ENCODE measurements at places on chromosomes 6 and 20.
A peak's percentile ranks its signal among the peaks of the same experiment; 100 is the strongest.

DNA sequence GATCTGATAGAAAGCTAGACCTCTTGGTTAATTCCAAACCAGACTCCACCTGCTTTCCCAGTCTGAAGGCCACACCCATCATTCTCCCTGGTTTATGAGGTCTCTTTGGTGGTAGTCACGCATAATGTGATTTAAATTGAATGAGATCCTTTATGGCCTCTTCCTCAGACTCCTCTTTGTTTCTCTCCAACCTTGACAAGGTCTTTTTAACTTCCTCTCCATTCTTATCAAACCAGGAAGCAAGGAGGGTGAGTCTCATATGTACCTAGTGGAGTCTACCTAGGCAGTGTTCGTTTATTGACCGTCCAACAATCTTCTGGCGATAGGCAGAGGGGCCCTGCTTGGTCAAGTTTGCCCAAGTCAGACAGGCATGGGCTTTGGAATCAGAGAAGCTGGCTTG is 184.2 kb upstream of the LAMP5 start:
- no peak for DNase-seq

DNA sequence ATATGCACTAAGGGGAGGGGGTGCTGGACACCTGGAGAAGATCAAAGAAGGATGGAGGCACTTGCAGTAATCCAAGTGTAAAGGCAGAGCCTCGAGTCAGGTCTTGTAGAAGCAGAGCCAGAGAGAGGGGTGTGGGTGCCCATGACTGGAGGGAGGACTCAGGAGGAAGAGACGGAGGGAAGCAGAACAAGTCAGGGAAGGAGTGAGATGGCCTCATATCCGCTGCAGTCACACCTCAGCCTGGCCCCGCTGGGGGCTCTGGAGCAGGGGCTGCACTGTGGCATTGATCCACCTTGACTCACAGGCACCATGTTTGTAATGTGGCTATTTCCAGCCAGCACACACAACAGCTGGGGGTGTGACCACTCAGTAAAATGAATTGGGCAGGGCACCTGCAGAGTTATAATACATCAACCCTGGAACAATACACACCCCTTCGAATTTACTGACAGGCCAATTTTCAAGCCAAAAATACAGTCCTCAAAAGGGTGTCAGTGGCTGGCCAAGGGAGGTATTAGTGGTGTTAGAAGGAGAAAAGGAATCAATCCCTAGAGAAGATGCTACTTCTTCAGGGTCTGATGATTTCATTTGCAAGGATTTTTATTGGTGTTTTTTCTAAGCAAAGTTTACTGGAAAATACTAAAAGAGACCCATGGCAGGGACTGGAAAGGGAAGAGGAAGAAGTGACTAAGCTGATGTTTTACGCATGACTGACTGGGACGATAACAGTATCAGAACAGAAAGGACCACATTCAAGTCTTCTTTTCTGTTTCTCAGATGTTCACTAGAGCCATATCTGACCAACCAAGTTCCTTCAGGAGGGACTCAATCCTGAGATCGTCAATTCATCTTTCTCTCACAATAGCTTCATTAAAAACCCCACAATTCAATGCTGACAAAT is 18.9 kb upstream of the NXT1 start:
- DNase-seq = no peak

- no peak for DNase-seq
These were observed 58.0 kb downstream of the FOXO3 start for GRCh38 chr6:108618623-108619152.

GRCh38 chr20:428658-429200 is 20.6 kb downstream of the RBCK1 start:
- DNase-seq = no peak

DNA sequence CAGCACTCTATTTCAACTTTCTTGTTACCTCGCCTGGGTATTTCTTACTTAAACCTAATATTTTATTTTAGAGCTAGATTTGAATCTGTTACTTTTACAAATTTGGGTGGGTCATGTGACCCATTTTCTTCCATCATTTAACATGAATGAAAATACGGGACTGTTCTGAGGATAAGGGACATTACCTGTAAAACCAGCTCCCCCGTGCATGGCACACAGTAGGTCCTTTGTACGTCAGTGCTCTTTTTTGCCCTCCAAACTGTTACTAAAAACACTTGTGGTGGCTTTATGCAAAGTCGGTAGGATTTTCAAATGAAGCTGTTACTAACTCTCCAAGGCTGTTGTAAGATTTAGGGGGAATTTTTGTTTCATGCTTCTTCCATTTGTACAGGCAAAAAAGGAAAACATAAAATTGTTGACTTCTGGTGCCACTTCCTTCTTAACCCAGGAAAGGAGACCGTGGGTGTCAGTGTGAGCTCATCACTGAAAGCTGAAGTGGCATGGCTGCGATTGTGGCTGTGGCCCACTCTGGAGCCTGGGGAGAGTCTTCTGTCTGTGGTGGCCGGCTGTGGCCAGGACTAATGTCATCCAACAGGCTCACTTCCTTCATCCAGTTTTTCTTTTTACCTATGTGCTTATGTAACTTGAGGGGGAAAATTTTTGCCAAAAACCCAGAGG is 40.2 kb upstream of the PXDC1 start:
- no peak for DNase-seq

DNA sequence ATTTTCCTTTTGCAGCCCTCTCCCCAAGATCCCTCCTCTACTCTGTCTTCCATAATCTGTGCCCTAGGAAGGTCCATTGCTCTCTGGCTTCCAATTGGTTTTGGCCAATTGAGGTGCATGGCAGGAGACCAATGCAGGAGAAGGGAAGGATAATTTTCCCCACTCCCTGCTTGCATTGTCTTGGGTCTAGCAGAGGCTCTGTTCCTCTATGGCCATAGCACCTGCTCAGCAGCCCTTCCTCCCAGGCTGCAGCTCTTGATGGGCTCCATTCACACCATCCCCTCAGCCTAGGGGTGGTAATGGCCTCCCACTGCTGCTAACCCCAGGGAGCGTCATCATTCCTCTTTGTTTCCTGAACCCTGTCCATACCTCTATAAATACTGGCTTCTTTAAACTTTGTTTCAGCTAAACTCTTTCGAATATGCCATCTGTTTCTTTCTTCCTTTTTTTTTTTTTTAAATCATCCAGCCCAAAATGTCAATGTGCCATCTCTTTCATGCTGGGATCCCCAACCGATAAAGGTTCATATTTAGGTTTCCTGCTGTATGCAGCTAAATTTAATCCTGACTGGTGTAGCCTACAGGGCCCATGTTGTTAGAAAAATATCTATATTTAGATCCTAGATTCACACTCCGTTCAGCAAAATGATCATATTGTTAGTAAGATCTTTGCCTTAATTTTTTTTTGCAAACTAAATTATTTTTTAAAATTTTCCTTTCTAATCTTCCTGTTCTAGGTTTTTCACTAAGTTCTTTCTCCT is 63.8 kb downstream of the HECA start:
- DNase-seq = no peak

DNA sequence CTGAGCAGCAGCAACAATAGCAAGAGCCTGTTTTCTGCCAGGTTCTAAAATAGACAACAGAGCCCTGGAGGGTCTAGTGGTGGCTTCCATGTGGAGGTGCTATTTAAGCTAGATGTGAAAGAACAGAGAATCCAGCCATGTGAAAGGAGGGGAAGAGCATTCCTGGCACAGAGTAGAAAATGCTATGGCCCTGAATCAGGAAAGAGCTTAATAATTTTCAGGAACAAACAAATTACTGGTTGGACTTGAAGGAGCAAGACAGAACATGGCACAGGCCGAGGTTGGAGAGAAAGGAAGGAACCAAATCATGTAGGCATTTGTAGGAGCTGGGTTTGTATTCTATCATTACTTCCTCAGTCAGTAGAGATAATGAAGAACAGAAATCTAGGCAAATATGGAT is 98.3 kb downstream of the AIG1 start:
- no peak for DNase-seq

GRCh38 chr6:37971711-37972390 is 152.3 kb downstream of the ZFAND3 start:
- no peak for DNase-seq

GRCh38 chr6:43870660-43871061 is 100.7 kb downstream of the VEGFA start:
- DNase-seq = no peak

DNA sequence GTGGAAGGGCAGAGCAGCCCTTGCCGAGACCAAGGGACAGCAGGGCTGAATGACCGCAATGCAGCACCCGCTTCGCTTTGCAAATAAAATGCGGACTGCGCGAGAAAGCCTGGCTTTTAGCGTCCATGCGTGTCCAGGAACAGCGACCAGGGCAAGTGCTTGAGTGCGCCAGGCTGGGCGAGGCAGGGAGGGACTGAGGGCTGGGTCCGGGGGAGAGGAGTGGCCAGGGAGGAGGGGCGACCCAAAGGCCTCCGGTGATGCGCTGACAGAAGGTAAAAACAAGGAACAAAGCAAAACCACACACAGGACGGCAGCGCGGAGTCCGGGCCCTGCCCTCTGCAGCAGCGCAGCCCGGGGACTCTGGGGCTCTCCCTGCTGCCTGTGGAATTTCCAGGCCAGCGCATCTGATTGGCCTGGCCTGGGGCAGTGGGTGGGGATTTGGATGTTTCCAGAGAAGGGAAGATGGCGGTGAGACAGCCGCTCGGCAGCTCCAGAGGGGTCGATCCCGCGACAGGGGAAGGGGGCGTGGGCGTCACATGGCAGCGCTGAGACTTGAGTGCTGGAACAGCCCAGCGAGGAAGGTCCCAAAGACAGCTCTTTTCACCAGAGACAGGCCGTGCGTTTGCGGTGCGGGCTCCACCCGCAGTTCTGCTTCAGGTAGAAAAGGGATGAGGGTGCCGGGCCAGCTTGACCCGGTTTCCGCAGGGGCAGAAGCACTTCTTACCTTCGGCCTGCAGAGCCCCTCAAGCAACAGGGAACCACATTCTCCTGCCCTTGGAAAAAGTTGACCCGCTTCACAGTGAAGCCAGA is 51.8 kb downstream of the SSR1 start:
- peak; percentile 79 for DNase-seq

Measured in HEK293T (cell line).